Activated T-cell treated with anti-CD3 and anti-CD28 coated beads for 1 hour (primary cell): ENCODE measurements at places on chromosomes 7 and 10.

- peak; percentile 99 for DNase-seq
These were observed at the start of gene CNNM2 for GRCh38 chr10:102917962-102918816. Gene CNNM2 (plus strand): TSS chr10:102918294. CDS start chr10:102918481, 187 bp downstream.

- DNase-seq, result no peak
These were observed 316.6 kb downstream of the KCNMA1 start for GRCh38 chr10:77320971-77321471.

DNA sequence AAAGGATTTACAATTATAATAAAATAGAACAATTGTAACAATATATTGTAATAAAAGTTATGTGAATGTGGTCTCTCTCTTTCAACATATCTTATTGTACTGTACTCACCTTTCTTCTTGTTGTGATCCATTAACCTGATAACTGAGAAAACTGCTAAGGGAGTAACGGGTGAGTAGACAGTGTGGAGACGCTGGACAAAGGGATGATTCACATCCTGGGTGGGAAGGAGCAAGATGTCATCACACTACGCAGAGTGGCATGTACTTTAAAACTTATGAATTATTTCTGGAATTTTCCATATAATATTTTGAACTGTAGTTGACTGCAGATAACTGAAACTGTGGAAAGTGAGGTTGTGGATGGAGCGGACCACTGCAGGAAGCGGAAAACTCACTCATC lies 91.2 kb upstream of the PLPP4 start:
- no peak for DNase-seq

- DNase-seq, result no peak
These were observed 37.0 kb downstream of the BEND7 start for GRCh38 chr10:13491747-13492360.

DNA sequence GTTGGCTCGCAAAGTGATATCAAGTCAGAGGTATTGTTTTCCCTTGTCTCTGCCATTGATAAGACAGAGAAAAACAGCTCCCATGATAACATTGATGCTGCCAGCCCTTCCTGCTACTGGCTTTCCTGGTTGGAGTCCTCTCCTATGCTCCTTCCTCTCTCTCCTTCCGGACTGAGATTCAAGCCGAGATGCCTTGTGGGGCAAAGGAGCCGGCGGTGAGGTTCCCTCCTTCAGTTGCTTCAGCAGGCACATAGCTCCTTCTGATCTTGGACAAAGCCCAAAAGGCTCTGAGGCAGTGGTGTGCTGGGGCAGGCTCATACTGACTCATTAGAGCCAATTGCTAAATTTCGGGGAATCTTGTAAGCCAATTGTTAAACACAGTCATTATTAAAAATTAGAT lies 8.8 kb upstream of the ZCCHC24 start:
- DNase-seq, result no peak

GRCh38 chr10:4270116-4270515 lies 485.1 kb upstream of the KLF6 start:
- no peak for DNase-seq

DNA sequence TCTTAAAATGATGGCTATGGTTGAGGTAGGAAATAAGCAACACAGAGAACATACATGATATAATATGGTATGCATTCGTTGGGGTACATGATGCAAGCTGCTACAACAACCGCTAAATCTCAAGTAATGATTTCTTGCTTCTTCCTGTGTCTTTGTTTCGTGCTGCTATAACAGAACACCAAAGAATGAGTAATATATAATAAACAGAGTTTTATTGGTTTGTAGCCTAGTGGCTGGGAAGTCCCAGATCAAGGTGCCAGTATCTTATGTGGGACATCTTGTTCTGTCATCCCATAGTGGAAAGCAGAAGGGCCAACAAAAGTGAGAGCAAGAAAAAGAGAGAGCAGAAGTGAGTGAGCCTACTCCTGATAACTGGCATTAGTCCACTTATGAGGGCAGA lies 689.7 kb downstream of the SUGCT start:
- no peak for DNase-seq

GRCh38 chr10:79982362-79982800 lies 33.5 kb upstream of the SFTPD start:
- no peak for DNase-seq

GRCh38 chr7:20228654-20229053 lies 11.5 kb upstream of the MACC1 start:
- DNase-seq, result no peak

DNA sequence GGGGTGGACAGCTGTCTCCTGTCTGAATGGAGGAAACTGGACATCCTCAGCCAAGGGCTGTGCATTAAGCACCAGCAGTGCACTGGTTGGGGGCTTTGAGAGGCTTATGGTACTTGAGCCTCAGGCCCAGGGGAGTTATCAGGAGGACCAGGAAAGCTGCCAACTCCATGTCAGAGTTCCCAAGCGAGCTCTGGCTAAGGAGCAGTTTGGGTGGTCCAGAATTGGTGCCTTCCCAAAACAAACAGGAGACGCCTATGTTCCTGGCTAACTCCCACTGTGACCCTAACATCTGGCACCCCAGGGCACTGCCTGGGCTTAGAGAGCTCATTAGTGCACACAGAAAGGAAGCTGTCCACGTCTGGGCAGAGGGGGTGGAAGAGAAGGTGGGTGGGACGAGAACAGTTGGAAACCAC lies 408.6 kb upstream of the NPVF start:
- no peak for DNase-seq

DNA sequence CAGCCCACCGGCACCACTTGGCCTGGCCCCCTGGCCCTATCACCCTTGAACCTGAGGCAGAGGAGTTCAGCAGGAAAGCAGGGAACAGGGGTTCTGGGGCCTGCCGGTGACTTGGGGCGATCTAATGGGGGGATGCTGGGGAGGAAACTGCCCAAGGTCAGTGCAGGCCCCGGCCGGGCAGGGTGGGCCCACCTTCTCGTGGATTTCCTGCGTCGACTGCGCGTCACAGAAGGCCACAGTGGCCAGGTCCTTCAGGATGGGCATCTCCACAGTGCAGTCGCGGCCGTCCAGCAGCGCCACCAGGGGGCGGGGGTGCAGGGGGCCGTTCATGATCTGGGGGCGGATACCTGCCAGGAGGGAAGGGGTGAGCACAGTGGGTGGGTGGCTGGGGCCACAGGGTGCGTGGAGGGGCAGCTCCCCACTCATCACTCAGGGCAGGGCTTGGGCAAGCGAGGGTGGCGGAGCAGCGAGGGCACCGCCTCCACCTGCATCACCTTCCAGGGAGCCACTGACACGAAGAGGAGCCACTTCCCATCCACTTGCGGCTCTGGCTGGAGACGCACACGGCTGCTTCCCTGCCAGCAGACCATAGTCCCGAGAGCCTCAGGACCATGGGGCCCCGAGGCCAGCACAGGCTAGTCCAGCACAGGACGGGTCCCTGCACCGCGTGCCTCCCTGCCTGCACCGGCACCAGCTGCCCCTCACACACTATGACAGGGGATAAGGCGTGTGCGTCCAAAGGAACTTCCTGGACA lies 61.4 kb downstream of the ZRANB1 start:
- no peak for DNase-seq

DNA sequence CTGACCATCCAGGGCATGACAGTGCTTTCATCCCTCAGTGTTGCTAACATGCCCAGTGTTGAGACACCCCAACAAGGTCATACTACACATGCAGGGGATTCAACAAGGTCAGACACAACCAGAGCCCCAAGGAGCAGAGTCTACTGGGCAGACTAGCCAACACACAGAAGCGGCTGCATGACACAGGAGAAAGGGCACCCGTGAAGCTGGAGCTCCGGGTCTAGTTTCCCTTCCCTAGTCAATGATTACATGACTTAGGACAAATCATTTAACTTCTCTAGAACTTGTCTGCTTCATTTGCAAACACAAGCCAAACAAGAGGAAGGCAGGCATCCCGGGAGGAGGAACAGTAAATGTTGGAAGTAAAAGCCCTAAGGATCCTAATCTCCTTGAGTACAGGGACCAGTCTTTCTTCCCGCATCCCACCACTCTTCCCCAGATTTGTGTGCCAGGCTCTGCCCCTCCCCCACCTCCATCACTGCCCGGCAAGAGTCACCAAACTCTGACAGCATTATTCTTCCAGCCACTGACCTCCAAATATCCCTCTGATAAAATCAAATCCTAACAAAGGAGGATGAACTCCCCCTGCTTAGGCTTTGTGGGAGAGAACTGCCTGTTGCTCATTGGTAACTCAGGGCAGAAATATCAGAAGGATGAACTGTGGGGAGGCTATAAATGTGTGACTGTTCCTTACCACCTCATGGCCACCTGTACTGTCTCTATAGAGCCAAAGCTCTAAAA lies 104.3 kb downstream of the KCNMA1 start:
- no peak for DNase-seq

GRCh38 chr10:79262131-79262530 lies 85.1 kb upstream of the PPIF start:
- DNase-seq, result no peak

DNA sequence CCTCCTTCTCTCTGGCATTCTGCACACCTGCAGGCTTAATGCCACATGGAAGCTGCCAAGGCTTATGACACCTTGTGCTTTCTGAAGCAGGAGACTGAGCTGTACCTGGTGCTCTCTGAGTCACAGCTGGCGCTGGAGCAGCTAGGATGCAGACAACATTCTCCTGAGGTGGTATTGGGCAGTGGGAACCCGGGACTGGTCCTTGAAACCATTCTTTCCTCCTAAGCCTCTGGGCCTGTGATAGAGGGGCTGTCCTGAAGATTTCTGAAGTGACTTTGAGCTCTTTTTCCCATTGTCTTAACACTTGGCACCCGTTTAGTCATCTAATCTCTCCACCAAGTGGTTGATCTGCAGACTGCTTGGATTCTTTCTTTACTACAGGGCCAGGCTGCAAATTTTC lies 508.4 kb downstream of the TFEC start:
- DNase-seq, result no peak
